ENCODE measurements at places on chromosomes 11 and 22.
A peak's percentile ranks its signal among the peaks of the same experiment; 100 is the strongest.

DNA sequence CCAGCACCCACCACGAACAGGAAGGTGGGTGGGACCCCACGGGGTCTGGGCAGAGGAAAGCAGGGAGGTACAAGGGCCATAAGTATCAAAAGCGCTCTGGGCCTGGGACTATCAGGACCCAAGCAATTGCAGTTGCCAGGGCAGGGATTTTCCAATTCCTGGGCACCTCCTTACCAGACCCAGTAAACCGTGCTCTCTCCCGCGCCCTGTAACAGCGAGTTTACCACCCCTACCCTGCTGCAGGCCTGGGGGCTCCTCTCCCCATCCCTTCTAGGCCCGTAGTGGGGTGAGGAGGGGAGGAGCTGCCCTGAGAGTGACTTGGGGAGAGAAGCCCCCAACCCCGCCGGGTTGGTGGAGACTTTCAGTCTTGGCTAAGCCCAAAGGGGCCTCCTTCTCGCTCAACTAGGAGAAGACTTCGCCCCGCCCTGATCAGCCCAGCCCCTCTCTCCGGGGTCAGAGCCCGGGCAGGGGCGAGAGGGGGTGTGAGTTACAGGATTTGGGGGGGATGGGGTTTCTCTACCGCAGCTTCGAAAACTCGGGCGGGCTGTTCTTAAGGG, 5.4 kb downstream of the PAX6 start:
- no peak for DNase-seq

- no peak for DNase-seq
These were observed 124.2 kb downstream of the SWAP70 start for GRCh38 chr11:9787981-9788521.

GRCh38 chr11:46981436-46981835, 44.9 kb downstream of the CSTPP1 start:
- no peak for DNase-seq

DNA sequence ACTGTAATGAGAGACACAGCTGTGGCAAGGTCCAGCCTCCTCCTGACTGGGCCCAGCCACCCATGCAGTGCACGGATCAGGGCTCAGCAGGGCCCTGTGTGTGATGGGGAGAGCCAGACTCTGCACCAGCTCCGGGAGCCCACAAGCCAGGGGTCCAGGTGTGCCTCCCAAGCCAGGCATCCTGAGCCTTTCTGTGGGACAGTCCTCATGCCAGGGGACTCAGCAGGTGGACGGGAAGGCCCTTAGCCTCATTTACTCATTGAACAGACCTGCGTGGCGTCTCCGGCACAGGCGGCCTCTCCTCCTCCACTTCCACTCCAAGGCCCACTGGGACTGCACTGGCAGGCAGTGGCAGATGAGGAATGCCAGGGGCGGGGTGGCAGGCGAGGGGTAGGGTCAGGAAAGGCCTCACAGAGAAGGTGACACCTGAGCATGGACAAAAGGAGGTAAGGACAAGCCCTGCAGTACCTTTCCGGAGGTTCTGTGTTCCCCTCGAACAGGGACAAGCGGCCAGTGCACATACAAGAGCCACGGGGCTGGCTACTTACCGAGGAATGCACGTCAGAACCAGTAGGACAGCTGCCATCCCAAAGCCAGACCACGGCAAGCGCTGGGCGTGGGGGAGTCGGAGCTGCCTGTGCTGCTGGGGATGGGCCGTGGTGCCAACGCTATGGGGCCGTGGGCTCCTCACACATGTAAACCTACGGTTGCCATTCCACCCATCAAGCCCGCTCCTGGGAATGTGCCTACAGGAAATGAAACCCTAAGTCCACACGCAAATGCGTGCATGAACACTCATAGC, 52.7 kb downstream of the IGF2 start:
- no peak for DNase-seq

- DNase-seq: no peak
These were observed 114.2 kb upstream of the BID start for GRCh38 chr22:17888439-17888838.

GRCh38 chr11:103907548-103908455, 128.6 kb upstream of the DDI1 start:
- no peak for DNase-seq

DNA sequence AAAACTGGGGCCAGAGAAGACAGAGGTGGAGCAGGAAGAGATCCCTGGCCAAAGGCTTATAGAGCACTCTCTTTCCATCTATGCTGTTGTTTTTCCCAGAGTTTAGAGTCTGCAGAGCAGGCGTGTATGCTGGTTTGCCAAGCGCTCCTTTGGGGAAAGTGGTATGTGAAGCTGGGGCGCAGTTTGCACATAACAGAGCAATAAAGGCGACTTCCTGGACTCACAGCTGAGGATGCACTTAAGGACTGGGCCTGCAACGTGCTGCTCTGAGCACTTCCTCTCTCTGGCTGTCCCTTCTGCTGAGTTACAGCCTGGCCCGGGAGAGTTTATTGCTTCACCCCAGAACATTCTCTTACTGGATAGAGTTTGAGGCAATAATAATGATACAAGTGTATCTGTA, 41.7 kb downstream of the THAP12 start:
- DNase-seq: peak; percentile 82

DNA sequence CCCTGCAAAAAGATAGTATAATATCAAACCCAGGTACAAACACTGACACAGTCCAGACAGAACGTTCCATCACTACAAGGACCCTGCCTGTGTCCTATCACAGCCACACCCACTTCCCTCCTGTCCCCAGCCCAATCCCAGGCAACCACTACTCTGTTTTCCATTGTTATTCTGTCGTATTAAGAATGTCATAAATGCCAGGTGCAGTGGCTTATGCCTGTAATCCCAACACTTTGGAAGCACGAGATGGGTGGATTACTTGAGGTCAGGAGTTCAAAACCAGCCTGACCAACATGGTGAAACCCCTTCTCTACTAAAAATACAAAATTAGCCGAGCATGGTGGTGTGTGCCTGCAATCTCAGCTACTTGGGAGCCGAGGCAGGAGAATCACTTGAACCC, 89.0 kb downstream of the TRMU start:
- DNase-seq: no peak

DNA sequence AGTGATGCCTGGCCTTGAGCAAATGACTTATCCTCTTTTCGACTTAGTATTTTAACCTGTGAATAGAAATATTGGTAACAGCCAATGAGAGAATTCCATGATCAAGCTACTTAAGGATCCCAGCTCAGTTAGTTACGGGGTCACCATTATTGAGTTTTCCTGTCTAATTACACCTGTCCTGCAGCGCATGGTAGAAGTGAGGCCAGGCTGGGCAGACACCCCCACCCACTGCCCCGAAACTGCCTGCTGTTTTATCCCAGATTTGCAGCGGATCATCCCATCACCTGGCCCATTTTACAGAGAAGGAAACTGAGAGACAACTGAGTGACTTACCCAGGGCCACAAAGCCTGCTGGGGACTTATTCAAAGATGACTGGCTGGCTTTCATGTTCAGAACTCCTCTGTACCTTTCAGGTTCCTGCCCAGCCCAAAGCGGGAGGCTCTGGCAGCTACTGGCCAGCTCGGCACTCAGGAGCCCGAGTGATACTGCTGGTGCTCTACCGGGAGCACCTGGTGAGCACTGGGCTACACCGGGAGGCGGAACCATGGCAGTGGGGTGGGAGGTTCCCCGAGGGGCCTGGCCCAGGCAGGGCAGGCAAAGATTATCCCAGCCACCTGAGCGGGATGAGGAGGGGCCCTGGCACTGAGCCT, 1.4 kb downstream of the MUS81 start:
- DNase-seq: peak; percentile 55

DNA sequence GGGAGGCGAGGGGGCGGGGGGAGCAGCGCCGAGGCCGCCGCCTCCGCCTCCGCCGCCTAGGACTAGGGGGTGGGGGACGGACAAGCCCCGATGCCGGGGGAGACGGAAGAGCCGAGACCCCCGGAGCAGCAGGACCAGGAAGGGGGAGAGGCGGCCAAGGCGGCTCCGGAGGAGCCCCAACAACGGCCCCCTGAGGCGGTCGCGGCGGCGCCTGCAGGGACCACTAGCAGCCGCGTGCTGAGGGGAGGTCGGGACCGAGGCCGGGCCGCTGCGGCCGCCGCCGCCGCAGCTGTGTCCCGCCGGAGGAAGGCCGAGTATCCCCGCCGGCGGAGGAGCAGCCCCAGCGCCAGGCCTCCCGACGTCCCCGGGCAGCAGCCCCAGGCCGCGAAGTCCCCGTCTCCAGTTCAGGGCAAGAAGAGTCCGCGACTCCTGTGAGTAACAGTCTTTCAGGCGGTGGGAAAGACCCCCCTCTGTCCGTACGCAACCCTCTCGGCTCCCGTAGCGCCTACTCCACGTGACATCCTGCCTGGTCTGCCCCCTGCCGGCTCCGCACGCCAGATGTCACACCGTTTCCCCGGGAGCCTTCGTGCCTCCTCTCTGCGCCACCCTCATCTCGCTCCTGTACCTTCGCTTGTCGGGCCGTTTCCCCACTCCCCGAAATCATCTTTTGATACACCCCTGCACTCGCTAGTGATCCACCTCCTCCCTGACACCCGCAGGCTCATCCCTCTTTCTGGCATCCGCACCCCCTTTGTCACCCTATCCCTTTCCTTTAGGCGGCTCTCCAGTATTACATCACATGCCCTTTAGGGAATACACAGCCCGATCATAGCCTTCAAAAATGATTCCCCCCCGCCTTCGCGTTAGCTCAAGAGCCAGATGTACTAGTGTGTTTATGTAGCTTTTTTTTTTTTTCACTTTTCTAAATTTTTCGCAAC, 598 bp downstream of the ZFP91 start:
- DNase-seq: peak; percentile 96

DNA sequence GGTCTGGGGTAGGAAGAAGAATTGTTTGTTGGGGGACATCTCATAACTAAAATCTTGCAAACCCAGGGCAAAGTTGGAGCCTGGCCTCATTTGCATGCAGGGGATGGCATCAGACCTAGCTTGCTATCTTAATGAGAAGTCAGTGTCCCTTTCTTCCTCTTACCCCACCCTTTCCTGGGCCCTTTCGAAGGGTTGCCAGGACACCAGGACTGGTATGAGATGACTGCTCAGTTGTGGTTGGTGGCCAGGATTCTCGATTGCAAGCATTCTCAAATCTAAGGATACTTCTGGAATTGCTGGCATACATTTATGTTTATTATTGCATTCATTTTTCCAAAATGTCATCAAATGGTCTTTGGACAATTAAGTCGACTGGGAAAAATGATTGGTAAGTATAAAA, 131.0 kb downstream of the SLC1A2 start:
- DNase-seq: no peak

DNA sequence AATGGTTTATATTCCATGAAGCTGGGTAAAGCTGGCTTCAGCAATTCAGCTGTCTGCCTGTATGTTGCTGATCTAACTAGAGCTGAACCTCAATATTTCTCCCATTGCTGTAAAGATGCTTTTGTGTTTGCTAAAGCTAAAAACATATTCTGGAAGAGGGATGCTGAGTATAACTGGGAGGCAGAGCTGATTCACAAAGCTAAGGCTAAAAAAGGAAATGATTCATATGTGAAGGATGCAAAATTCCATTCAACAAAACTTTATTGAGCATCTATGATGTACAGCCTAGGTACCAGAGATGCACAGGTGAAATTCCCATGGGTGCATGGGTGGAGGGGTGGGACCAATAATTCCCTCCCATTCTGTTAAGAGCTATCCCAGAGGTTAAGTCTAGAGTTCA, 193.9 kb downstream of the KIF18A start:
- no peak for DNase-seq

DNA sequence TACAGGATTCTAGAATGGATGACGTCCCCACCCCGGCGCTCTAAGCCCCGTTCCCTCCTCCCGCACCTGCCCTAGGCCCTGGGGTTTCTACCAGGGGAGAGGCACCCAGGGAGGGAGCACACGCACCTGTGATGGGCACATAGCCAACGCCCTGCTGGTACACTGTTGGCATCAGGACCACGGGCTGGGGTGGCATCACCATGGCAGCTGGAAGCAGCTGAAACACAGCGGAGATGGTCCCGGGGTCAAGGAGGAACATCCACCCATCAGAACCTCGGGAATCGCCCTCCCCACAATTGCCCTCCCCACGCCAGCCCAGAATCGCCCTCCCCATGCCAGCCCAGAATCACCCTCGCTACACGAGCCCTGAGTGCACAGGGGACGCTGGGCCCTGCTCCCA, 23.6 kb downstream of the TOLLIP start:
- no peak for DNase-seq

DNA sequence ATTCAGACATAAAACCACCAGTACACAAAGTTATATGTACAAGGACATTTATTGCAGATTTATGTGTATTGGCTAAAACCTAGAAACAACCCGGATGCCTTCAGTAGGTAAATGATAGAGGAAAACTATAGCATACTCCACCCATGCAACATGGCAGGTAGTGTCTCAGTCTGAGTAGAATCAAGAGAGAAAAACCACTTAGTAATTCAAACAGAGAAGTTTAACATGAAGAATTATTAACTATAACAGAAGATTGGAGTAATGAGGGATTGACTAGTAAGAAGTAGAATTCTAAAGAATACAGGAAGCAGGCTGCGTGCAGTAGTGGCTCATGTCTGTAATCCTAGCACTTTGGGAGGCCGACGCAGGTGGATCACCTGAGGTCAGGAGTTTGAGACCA, 16.2 kb upstream of the SPTY2D1 start:
- no peak for DNase-seq

DNA sequence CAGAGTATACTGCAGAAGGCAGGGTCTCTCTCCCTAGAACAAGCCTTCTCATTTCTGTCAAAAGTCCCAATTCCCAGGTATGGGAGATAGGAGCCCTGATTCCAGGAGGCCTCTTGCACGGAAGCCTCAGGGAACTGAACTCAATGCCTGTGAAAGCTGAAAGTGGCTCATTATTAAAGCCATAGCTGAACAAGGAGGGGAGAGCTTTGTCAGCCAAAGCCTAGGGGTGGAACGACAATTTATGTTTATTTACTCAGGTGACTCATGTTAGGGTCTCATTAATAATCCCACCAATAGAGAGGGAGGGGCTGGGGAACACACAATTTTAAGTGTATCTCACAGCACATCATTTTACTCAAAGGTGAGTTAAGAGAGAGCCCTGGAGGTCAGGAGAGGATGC, 44.9 kb downstream of the DSCAML1 start:
- no peak for DNase-seq

DNA sequence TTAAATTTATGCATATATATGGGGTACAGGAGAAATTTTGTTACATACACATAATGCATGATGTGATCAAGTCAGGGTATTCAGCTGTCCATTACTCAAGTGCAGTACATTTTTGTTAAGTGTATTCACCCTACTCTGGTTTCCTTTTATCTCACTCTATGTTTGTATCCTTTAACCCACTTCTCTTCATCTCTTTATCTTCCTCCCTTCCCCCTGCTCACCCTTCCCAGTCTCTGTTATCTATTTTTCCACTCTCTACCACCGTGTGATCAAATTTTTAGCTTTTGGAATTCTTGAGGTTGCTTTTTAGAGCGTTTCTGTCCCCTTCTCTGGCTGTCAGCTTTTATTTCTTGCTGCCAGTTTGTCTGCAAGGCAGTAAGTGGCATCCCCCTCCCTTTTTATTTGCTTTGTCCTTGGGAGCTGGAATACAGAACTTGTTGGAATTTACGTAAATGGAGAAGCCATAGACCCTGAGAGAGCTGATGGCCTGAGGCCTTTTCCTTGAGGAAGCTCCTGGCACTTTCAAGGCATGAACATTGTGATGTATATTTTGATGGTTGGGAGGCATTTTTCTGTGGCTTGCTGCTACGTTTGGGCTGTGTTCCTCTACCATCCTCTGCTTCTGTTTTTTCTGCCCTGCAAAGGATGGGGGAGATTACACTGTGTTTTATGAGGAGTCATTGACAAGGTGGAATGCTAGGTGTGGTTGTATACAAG, 148.6 kb downstream of the LDLRAD3 start:
- DNase-seq: no peak

All from left forelimb (tissue), 1 donor.